ENCODE measurements at places on chromosomes 16 and 17.

GRCh38 chr16:26993963-26994362 lies 72.8 kb upstream of the C16orf82 start:
- DNase-seq, result no peak

DNA sequence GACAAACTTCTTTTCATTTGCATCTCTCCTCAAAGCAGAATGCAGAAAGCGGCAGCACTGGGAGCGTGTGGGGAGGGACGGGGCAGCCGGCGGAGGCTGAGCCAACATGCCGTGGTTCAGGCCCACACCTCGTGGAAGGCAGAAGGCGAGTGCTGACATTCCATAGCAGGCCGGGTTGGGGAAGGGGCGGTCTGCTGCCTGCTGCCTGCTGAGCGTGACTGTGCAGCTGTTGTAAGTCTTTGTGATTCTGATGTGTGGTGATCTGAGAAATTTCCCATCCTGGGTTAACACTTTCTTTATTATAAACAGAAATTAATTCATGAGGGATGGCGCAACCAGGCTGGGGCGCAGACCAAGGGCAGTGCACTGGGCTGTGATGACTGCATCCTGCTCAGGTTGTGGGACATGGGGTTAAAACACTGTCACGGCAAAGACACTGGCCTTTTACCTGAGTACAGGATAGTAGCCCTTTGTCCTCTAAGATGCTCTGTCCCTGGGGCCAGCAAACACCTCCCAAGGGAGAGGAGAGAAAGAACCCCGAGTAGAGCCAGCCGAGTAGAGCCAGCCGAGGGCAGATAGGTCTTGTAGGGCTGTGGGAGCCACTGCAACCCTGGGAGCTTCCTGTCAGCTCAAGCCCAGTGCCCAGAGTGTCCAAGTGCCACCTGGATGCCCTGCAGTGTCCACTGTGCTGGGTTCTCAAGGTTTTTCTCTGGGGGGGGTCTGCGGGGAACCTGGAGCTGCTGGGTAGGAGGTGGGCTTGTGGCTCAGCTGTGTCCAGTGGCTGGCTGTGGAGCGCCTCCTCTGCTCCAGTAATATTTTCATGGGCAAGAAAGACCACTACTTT lies 8.8 kb upstream of the DNASE1 start:
- no peak for DNase-seq

GRCh38 chr16:1610899-1611632 lies 806 bp downstream of the IFT140 start:
- no peak for DNase-seq

- DNase-seq, result no peak
These were observed 18.3 kb upstream of the TOM1L1 start for GRCh38 chr17:54882371-54882770.

DNA sequence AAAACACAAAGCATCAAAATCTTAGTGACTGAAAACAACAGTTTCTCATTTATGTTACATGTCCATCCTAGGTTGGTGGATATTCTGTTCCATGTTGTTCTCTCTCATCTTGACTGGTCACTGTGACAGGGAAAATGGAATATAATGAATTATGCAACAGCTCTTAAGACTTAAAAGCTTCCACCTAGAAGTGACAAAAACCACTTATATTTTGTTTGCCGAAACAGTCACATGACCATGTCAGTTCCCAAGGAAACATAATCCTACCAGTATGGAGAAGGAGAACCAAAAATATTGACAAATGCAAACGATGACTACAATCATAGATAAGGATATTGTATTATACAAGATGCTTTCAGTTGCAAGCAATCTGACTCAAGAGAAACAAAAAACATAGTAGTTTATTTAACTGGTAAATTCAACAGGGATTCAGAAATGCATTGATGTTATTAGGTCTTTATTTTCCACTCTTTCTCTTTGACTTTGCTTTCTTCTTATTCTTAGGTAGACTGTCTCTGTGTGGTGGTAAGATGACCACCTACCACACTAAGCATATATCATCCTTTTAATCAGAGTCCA lies 103.8 kb downstream of the SSH2 start:
- no peak for DNase-seq

Data from stimulated activated CD8-positive, alpha-beta memory T cell treated with anti-CD3 and anti-CD28 coated beads, Interleukin-4, amount 100 ng/mL, for 4 hours (primary cell).